ENCODE measurements at places on chromosomes 7 and 10. TPM values are rescaled to one million over a fixed set of nuclear protein-coding genes. Genes with fewer than 3 reads are reported as not detected.

The SFTPA1 gene
- not detected for total RNA-seq

The MCM10 gene
- 39.3 TPM for total RNA-seq

- no peak overlapping the region for H3K27ac ChIP-seq
- DNase-seq = no peak
- H3K4me3 ChIP-seq = no peak overlapping the region
- H3K36me3 ChIP-seq = no peaks in the 10 kb centered on the region
- no peaks in the 10 kb centered on the region for H3K27me3 ChIP-seq
Observed at GRCh38 chr7:111784296-111784695, 222.0 kb upstream of the IMMP2L start.

- DNase-seq = peak; percentile 87
- H3K4me3 ChIP-seq = no peak overlapping the region
- no peaks in the 10 kb centered on the region for H3K27me3 ChIP-seq
- H3K27ac ChIP-seq = no peak overlapping the region
- peaks cover 12% of the 10 kb centered on the region for H3K4me1 ChIP-seq
Observed at GRCh38 chr7:50962962-50963374, 180.3 kb upstream of the GRB10 start.

GRCh38 chr7:27779873-27780272, 39.9 kb downstream of the TAX1BP1 start:
- peaks cover 6% of the 10 kb centered on the region for H3K4me1 ChIP-seq
- H3K4me3 ChIP-seq = no peak overlapping the region
- H3K27ac ChIP-seq = no peak overlapping the region
- no peaks in the 10 kb centered on the region for H3K27me3 ChIP-seq

DNA sequence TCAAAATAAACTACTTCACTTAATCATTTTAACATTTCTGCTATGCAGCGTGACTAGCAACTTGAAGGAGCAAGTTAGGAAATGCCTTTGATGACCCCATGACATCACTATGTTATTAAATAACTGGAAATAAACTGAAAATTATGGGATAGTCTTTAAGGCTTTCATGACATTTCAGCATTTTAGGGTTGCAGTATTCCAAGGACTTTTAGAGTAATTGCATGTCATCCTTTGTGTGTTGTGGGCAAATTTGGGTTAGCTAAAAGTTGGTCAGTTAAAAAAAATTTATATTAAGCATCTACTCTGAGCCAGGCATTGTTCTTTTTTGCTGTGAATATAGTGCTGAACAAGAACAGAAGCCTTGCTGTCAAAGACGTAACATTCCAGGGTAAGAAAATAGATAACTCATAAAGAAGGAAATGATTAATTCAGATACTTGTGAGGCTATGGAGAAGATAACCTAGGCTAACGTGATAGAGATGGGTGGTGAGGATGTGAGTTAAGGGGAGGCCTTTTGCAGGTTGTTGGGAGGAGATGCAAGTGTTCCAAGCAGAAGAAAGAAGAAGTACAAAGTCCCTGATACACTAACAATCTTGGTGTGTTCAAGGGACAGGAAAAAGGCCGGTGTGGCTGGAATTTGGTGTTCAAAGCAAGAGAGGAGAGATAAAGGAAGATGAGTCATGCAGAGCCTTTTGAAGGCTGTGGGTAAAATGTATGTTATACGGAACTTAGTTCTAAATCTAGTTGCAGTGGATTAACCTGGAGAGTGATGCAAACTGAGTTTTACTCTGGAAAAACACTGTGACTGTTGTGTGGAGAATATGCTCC, 610.2 kb downstream of the AUTS2 start:
- H3K4me1 ChIP-seq = no peaks in the 10 kb centered on the region
- H3K27ac ChIP-seq = no peak overlapping the region
- no peaks in the 10 kb centered on the region for H3K27me3 ChIP-seq
- H3K4me3 ChIP-seq = no peak overlapping the region

DNA sequence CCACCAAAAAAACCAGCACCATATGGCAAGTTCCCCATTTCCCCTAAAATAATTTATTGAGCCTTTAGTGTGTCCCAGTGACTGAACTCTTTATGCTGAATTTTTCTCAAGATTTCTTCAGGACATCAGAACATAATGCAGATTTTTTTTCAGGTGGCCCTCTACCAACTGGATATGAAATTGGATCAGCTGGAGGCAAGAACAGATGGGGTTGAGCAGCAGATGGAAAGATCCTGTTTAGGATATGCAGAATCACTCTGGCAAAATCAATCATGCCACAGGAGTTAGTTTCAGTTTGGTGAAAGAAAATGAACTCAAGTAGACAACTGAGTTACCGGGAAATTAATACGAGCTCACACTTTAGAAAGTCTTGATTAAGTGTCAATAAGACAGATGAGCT, 761.5 kb upstream of the C7orf33 start:
- DNase-seq = no peak
- H3K4me3 ChIP-seq = no peak overlapping the region
- H3K27ac ChIP-seq = no peak overlapping the region
- no peaks in the 10 kb centered on the region for H3K4me1 ChIP-seq
- no peaks in the 10 kb centered on the region for H3K27me3 ChIP-seq

- H3K27ac ChIP-seq = no peak overlapping the region
- H3K36me3 ChIP-seq = no peaks in the 10 kb centered on the region
- no peaks in the 10 kb centered on the region for H3K4me1 ChIP-seq
- no peaks in the 10 kb centered on the region for H3K27me3 ChIP-seq
- no peak for DNase-seq
Observed at GRCh38 chr10:45422866-45423659, 49.0 kb downstream of the ALOX5 start.

- H3K4me3 ChIP-seq = peak overlapping the region; percentile 45
- no peaks in the 10 kb centered on the region for H3K27me3 ChIP-seq
- no peaks in the 10 kb centered on the region for H3K36me3 ChIP-seq
- no peak for DNase-seq
Observed at GRCh38 chr10:114767101-114767985, 54.2 kb upstream of the FHIP2A start.

- peaks cover 12% of the 10 kb centered on the region for H3K4me1 ChIP-seq
- no peak overlapping the region for H3K27ac ChIP-seq
- peak; percentile 9 for DNase-seq
Observed at GRCh38 chr7:81776161-81776560, 6.3 kb upstream of the HGF start.

GRCh38 chr10:121369616-121370015, 228.6 kb downstream of the FGFR2 start:
- no peaks in the 10 kb centered on the region for H3K36me3 ChIP-seq
- no peak for DNase-seq
- no peak overlapping the region for H3K27ac ChIP-seq
- H3K4me1 ChIP-seq = no peaks in the 10 kb centered on the region
- H3K27me3 ChIP-seq = no peaks in the 10 kb centered on the region
- H3K4me3 ChIP-seq = no peak overlapping the region

DNA sequence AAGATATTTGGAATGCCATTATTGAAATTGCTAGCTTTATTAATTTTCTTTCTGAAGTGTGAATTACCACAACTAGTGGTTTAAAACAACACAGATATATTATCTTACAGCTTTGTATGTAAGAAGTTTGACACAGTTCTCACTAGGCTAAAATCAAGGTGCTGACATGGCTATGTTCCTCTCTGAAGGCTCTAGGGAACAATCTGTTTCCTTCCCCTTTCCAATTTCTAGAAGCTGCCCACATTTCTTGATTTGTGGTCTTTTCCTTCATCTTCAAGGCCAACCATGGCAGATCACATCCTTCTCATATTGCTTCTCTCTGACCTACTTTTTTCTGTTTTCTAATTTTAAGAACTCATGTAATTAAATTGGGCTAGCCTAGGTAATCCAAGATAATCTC, 43.3 kb upstream of the SLC26A3 start:
- no peak for DNase-seq
- H3K27ac ChIP-seq = no peak overlapping the region
- H3K4me3 ChIP-seq = no peak overlapping the region
- no peaks in the 10 kb centered on the region for H3K36me3 ChIP-seq

DNA sequence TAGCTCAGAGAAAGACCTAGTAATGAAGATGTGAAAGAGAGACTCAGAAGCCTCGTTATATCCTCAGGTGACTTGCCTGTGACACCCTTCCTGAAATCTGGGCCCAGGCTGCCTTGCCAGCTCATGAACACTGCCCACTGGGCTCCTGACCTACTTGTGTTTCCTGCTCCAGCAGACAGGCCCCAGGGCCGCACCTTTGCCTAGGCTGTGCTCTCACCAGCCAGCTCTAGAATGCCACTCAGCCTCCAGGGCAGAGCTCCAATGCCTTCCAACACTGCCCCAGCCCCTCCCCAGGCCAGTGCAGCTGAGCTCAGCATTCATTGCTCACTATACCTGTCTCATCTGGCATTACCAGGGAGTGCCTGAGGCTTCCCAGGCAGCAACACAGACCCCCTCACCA, 94.3 kb downstream of the DLG5 start:
- no peaks in the 10 kb centered on the region for H3K4me1 ChIP-seq
- no peak overlapping the region for H3K4me3 ChIP-seq
- no peaks in the 10 kb centered on the region for H3K27me3 ChIP-seq
- DNase-seq = no peak
- no peak overlapping the region for H3K27ac ChIP-seq
